ENCODE measurements at places on chromosomes 16 and 17. TPM values are rescaled to one million over a fixed set of nuclear protein-coding genes. Genes with fewer than 3 reads are reported as not detected.

AGRP gene
- total RNA-seq = not detected

MYH8 gene
- not detected for total RNA-seq

ZNF19 gene
- total RNA-seq = 28.3 TPM

GAS7 gene
- 7.5 TPM for total RNA-seq

TMED6 gene
- not detected for total RNA-seq

DNA sequence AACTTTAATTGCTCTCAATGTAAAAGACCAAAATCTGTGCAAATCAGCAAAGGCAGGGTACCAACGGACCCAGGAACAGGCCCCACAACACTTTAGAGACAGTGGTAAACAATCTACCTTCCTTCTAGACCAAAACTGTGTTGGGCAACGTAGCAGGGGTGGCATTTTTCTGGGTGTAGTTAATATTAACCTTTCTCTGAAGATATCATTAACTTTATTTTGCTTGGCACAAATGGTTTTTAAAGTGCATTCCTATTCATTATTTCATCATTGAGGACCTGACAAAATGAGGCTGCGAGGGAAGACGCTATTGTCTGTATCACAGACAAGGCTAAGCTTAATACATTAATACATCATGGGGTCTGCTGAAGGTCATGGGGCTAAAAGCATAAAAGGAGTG lies 37.9 kb upstream of the TRAP1 start:
- no peak for DNase-seq

DNA sequence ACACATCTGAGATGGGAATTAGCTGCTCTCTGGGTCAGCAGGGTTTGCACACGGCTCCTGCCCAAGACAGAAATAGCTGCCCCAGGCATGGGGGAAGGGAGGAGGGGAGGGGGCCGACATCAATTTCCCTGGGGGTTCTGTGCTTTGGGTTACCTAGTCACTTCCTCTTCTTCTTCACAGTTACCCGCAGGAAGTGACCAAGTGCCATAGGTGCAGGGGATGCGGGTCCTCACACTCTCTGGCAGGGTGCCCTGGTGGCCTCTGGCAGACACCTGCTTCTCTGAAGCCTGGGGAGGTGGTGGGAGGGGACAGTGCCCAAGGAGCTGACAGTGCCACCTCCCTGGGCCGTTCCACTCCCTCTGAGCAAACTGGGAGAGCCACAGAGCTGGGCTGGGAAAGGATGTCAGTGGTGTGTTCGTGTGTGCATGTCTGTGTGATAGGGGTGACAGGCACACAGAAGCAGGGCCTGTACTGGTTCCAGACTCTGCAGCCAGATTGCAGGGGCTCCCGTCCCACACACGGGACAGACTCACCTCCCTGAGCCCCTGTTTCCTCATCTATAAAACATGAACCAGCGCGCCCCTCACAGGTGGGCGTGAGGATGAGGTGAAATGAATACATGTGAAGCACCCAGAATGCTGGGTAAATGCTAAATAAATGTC lies 18.2 kb downstream of the SCN4A start:
- no peak for DNase-seq

GRCh38 chr16:68718590-68718989 lies 18.5 kb upstream of the CDH1 start:
- DNase-seq = no peak

- DNase-seq = no peak
Measured at GRCh38 chr17:45771271-45771959, 12.7 kb upstream of the CRHR1 start.

DNA sequence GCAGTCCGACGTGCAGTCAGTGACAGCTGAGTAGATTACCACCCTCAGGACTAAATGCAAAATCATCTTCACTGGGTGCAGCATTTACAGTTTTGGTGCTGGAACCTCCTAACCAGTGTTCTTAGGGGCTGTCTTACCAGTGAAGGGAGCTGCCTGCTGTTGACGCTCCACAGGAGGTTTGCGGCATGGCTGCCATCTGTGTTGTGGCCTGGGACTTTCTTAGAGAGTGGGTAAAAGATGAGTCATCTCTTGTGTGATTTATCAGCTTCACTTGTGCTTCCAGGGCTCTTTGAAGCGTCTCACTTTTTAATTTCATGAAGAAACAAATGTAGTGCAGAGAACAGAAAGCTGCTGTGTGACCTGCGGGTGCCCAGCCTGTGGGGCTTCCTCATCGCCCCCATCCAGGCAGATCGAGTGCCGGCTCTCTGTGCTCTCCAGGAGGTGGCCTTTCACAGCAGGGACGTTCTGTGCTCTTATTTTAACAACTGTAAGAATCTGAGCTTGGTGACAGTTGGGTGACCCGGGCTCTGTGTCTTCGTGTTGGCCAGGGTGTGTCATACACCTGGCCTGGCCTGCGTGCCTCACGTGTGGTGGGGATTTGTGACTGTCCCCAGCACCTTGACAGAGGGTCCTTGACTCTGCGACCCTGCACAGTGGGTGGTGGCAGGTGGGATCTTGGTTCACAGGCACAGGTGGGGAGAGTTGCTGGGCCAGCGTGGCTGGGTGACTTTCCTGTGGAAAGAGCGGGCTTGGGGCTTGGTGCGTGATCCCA lies 24.3 kb upstream of the ZNF750 start:
- DNase-seq = peak; percentile 82

DNA sequence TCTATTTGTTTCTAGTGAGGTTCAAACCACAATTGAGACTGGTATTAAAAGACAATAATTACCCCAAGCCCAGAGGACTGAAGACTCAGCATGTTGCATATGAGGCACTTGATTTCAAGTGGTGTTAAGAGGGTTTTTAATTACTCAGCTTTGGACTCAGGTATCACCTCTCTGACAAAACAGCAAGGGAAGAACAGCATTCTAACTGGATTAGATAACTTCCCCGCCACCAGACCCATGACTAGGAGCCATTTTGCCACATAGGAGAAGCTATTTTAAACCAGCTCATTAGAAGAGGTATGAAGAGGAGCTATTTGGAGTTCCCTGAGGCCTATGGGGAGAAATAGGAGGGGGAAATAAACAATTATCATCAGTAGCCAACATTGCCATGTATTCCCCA lies 226.1 kb upstream of the TOX3 start:
- no peak for DNase-seq

DNA sequence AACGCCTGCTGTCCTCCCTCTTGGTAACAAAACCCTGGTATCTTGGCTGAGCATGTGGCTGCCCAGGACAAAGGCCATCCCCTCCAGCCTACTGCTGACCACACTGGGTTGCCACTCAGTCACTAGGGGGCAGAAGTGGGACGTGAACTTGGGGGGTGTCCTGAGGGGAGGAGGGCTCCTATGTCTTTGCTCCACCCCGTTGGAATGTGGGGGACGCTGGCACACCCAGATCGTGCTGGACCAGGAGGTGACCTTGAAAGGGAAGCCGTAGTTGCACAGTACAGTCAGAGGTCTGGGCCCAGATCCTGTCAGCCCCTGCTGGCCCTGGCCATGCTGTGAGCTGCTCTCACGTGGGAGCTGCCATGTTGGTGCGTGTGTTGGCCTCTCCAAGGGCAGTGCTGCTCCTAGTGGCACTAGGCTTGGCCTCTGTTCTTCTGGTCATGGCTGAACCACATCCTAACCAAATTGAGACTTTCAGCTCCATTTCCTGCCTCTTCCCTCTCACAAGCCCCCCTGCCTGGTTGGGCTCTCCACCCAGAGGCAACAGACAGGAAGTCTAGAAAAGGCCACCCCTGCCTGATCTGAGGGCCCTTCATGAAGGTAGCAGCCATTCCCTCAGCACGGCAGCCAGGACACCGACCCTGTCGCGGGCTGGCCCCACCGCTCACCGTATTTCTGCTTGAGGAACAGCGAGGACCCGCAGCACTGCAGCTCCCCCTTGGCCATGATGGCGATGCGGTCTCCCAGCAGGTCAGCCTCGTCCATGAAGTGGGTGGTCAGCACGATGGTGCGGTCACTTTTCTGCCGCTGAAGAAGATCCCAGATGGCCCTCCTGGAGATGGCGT lies 29.0 kb upstream of the RNPS1 start:
- DNase-seq = peak; percentile 80

GRCh38 chr17:39001703-39002637 lies 34.8 kb upstream of the FBXO47 start:
- peak; percentile 35 for DNase-seq

DNA sequence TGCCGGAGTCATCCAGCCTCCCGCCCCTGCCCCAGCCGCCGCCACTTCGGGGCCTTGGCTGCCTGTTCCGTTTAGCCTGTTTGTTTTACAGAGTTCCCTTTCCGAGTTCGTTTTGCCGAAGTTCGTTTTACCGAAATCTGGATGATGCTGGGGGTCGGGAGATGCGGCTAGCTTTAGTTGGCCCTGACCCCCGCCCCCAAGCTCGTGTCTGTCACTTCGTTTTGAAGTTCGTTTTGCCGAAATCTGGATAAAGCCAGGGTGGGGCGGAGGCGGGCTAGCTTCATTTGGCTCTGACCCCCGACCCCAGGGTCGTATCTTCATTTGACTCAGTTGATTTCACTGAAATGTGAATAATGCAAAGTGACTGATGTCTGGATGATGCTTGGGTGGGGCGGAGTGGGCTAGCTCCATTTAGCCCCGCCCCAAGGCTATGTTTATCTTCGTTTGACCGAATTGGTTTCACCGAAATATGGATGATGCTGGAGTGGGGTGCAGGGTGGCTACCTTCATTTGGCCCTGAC lies 591 bp downstream of the PSMD7 start:
- no peak for DNase-seq

DNA sequence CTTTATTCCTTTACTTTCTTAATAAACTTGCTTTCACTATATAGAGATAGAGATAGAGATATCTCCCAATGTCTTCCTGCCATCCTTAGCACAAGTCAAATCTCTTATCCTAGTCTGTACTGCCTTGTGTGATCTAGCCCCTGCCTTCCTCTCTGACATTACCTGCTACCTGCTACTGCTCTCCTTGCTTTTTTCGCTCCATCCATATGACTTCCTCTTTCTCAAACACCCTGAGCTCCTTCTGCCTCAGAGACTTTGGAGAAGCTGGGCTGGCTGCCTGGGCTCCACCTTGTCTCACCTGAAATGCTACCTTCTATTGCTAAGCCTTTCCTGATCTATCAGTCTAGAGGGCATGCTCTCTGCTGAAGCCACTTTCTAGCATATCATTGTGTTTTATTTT lies 24.7 kb upstream of the WSB1 start:
- no peak for DNase-seq

DNA sequence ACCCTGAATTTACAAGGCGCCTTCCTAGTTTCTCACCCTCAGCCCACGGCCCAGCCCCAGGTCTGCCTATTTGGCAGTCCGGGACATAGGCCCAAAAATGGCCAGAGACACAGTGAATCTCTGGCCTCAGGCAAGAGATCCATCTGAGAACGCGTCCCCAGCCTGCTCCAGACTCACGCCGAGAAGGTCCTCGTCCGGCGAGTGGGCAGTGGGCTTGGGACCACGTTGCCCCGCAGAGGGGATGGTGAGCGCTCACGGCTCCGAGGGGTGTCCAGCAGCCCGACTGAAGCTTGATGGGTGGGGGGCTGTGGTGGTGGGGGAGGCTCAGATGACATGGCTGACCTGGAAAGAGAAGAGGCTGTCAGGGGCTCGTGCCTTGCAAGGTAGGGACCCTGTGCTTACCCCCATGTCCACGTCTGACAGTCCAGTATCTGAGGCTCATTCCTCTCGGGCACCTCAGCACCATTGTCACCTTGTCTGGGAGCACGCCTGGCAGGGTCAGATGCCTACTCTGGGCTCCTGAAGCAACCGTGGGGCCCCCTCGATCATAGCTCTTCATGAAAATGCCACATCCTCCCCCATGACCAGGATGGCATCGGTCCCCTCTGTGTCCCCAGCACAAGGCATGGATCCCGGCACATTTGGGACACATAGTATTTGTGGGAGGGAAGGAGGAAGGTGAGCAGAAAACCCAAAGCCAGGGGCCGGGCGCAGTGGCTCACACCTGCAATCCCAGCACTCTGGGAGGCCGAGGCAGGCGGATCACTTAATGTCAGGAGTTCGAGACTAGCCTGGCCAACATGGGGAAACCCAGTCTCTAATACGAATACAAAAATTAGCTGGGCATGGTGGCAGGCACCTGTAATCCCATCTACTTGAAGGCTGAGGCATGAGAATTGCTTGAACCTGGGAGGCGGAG lies 9.6 kb downstream of the CARHSP1 start:
- no peak for DNase-seq

GRCh38 chr16:11973070-11973469 lies 3.5 kb upstream of the SNX29 start:
- peak; percentile 80 for DNase-seq

GRCh38 chr17:28725166-28725659 lies 820 bp downstream of the TLCD1 start:
- DNase-seq = no peak

DNA sequence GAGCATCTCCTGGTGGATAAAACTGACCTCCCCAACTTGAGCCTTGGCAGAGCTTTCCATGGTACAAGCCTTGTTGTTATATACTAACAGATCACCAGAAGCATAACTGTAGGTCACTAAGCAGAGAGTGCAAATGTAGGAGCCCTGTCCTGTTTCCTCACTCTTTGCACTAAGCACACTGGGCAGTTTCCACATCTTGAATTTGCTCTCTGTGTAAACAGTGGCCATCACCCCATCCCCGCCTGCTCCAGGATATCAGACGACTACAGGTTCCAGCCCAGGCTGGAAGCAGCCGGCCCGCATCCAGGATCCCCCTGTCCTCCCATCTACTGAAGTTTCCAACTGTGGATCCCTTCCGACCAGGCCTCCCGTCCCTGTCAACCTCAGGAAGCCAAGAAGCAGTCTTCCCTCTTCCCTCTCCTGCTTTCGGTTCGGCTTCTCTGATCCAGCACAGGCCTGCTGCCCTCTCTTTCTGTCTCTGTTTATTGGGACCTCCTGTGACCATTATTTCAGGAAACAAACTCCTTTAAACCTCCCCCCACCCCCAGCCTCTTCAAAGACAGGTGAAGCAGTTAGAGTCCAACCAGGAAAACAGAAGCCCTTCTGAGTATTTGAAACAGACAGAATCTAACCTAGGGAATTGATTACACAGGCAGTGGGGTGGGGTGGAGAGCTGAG lies 22.6 kb upstream of the CACNG4 start:
- DNase-seq = peak; percentile 54

- DNase-seq = no peak
Measured at GRCh38 chr17:41403404-41404023, 6.1 kb upstream of the KRT31 start.

GRCh38 chr17:51372345-51373004 lies 112.1 kb downstream of the UTP18 start:
- no peak for DNase-seq

DNA sequence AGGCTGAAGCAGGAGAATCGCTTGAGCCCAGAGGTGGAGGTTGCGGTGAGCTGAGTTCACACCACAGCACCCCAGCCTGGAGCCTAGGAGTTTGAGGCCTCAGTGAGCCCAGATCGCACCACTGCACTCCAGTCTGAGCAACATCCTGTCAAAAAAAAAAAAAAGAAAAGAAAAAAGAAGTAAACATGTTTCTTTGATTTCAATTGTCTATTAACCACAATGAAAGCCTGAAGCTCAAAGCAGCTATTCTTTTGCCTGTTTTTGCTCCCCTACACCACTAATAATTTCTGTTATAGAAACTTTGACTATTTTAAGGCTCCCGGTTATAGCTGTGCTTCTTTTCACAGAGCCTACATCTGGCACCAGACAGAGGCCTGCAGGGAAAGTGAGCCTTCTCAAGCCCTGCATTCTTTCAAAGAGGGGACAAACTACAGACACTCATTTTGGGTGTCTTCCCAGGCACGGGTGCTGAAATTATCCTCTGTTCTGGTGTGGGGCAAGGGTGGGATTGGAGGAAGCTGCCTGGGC lies 14.2 kb upstream of the SLC52A1 start:
- peak; percentile 10 for DNase-seq

Measured in thyroid gland (tissue), 4 donors.